ENCODE measurements at places on chromosomes 4 and X.

DNA sequence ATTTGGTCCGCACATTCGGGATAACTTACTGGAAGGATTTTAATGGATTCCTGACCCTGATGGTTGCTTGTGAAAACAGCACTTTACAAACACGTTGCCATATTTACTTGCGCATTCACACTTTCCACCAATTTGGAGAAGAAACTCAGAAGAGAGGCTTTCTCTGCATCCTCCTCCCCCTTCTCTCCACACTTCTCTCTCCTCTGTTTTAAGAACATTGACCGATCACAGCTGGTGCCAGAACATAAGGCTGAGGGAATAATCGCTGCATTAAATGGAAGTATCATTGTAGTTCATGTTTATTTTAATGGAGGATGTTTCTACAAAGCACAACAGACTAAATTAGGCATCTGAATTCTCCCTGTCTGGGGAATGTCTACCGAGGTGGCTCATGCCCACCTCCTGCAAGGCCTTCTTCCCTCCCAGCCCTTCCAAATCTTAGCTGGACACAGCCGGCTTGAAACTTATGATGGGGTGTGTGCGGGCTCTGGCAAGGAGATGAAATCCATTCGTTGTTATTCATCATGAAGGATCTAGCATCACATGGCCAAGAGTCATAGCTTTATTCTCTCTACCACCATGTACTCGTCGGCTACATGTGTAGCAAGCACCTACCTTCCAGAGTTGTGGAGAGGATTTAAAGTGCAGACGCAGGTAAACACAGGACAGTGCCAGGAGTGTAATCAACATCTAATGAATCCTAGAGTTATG lies 204.1 kb downstream of the LDB2 start:
- DNase-seq: no peak

GRCh38 chr4:122826079-122826527 lies 528 bp upstream of the FGF2 start:
- DNase-seq: no peak

- no peak for DNase-seq
Observed at GRCh38 chr4:7559741-7560395, 125.1 kb upstream of the PSAPL1 start.

GRCh38 chr4:10196191-10196590 lies 79.6 kb upstream of the WDR1 start:
- DNase-seq: no peak

DNA sequence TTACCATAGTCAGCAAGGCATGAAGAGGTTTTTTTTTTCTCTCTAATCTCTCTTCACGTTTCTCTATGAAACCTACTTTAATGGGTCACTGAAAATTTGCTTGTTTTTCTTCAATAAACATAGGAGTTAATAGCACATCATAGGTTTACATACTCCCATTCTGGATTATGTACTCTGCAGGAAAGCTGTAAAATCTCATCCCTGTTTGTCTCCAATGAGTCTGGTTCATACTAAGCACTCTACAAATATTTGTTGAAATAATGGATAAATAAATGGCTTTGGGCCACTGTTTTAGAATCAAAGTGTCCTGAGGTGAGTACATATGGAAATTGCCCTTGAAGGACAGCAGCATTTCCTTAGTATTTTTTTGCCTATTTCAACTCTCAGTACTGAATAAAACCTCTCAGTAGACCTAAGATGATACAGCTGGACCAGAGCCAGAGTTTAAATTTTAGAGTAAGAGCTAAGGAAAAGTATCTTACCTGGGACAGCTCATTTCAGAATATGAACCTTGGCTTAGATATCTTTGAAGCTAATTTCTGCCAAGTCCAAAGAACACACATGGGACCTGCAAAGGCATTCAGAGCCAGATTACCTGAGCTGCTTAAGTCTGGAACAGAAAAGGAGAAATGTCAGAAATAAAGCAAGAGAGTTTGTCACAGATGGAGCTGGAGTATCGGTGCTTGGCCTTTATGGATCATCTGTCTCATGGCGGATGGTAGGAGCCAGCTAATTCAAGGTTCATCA lies 34.4 kb downstream of the PF4 start:
- no peak for DNase-seq

DNA sequence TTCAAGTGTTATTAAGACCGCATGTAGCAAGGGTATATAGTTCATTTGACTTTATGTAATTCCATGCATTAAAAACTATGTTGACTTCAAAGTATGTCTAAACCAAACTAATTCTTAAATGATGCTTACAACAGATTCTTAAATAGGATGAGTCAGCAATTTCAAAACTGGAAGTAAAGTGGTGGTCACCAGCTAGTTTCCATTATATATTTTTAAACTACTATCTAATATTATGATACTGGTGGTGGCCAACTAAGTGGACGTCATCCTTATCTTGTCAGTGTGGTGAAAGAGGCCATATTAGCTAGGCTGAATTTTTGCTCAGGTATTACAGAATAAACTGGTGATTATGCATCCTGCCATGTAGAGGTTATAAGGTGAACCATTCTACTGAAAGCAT lies 1.2 kb downstream of the IL15 start:
- no peak for DNase-seq

DNA sequence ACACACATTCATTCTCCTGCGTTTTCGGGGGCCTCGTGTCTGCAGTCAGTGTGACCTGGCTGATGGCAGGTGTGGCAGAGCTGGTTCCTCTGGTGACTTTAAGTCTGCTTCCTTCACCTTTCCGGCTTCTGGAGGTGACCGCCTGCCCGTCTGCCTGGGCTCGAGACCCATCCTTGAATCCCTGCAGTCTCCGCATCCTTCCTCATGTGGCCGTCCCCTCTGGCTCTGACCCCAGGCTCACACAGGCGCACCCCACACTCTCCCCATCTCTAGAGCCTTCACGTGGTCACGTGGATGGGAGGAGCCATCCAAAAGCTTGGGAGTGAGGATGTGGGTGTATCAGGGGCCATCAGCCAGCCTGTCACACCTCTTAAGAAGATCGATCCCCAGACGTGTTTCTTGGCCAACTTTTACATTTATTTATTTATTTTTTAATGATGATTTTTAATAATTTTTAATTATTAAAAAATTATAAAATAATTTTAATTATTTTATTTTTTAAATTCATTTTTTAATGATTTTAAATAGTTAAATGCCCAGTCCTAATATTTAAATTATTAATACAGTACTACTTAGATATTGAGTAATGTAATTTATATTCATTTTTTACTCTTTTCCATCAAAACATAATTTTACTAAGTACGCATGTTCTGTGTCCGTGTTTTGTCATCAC lies 20.9 kb downstream of the RGS12 start:
- DNase-seq: no peak

DNA sequence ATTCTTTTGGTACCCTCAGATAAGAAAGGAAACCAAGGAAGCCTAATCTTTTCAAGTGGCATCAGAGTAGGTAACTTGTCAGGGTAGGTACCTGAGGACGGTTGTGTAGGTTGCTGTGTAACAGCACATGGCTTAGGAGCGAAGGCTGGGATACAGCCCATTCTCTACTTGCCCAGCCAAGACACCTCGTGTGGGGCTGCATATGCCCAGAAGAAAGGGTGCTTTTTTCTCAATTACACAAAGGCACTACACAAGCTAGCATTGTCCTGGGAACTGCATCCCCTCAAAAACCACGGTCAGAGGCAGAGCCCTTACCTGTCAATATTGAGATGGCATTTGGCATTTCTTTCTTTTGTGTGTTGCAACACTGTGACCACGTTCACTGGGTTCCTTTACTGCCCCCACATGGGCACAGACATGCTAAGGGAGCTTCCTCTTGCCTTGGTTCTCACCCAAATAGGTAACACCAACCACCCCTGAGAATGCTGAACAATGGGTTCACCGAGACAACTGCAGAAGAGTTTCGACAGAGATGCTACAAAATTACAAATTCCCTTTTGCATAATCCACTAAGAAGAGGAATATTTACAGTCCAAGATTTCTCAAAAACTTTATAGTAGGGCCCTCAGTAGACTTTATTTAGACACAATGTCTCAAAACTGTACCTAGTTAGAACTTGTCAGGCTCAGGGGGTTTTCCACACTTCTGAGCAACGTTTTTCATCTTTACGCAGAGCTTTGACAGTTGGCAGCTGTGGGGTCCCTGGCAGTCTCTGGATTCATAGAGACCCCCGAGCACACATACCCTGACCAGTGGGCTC lies 35.8 kb upstream of the TNIP3 start:
- DNase-seq: no peak

- DNase-seq: no peak
Observed at GRCh38 chrX:2954541-2954940, 25.4 kb upstream of the ARSD start.

GRCh38 chrX:14267216-14267615 lies 237.5 kb upstream of the GEMIN8 start:
- DNase-seq: no peak

DNA sequence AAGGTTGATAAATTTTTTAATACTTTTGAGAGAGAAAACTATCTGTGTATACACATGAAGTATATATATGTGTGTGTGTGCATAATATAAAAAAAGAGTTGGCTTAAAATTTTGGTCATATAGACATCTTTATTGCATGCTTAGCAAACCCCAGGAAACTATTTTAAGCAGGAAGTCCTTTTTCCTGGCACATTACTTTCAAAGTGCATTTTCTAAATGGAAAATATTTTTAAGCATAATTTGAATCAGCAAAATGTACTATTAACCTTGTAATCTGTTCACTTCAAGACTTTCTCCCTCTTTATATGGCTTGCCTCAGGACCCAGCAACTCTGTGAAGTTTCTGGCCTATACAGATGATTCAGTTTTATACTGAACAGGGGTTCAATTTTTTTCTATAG lies 106.3 kb downstream of the CDS1 start:
- no peak for DNase-seq

DNA sequence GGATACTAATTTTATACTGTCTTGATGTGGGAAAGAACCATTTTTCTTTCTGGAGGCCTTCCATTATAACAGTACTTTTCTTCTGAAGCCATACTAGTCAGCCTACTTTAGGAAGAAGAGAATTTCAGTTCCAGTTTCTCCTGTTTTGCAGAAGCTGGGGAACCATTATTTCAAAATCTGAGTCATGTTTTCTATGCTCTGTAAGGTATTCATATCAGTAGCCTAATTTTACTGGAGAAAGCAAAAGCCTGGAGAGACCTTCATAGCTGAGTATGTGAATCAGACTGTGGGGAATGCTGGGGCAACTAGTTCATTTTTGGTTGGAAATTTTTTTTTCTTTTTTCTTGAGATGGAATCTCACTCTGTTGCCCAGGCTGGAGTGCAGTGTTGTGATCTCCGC lies 22.4 kb downstream of the AFF1 start:
- no peak for DNase-seq

DNA sequence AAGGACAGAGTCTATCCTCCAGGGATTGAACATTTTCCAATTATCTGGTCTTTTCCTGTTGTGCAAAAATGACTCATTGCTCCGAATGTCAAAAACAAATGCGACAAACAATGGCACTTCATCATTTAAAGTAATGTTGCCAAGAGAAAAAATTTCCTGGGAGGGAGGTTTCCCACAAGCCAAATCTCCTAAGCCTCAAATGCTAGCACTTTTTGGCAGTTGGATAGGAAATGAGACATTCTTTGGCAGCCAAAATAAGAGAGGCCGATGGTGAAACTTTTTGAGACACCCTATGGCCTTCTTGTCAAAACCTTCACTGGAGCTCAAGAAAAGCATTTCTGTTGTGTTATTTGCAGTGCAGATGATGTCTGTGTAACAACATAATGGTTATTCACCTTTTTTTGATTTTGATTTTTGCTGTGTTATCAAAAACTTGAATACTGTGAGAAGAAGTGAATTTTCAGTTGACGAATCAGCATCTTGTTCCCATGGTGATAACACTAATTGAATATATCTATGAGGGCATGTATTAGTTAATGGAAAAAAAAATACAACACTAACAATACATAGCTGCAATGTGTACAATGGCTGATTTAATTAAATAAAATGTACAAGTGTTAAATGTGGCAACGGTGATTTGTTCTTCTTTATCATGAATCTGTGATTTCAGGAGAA lies 333.8 kb downstream of the ANK2 start:
- DNase-seq: no peak

DNA sequence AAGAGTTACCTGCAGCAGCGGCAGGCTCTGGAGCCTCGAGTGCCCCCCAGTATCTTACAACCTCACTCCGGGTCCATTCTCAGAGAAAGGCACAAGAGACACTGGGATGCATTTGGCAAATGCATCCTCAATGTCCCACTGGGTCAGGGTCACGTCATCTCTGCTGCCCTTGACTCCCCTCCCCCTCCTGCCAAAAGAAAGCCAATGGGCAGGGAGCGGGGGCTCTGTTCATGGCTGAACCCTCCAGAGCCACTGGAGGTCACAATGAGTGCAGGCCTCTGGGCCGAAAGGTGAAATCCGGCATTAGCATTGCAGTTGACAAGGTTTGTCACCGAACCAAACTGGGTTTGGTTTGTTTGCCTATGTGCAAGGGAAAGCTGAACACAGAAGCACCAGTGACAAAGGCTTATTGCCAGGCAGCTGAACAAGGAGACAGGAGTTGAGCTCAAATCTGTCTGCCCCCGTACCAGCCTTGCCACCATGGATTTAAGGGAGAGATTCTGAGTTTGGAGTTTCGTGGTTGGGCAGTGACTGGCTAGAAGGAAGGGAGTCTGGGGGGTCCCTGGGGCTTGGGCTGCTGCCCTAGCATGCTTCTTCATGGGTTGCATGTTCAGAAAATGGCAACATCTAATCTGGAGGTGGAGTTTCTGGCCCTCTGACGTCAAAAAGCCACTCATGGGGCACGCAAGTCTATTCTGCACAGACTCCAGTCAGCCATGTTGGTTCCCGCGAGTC lies 64.3 kb downstream of the HTRA3 start:
- no peak for DNase-seq

DNA sequence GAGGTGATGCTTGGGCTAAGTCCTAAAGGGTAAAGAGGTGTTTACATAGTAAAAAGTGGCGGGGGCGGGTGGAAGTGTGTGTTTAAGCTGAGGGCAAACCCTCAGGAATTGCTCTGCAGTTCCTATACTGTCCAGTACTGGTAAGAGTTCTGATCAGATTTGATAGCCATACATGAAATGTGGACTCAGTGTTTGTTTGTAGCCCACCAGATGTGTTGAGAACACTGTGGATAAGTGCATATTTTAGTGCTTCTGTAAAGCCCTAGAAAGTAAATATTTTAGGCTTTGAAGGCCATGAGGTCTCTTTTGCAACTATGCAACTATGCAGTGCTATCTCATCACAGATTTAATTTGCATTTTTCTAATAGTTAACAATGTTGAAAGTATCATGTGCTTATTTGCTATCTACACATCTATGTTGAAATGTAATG lies 80.7 kb upstream of the EOLA2 start:
- no peak for DNase-seq

DNA sequence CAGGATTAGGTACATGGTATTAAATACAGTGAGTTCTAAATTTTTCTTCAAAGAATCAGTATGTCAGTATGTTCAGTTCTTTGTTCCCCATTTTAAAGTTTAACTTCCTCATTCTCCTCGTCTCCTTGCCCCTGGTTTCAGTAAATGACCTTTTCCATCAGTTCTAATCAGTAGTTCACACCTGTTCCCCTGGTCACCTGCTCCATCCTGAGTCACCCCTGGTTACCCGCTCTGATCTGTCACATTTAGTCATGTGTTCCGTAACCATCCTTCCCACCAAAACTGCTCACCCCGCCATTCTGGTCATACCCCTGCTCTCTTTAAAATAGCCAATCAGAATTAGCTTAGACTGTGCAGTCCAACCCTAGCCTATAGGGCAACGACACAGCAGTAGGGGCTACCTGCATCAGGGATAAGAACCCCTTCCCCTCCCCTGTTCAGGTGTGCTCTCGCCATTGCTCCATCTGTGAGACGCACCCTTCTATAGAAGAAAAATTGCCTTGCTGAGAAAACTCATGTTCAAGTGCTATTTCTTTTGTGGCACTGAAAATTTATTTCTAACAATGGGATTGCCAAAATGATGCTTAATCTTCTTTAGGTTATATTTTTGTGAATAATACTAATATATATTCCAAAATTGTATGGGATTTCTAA lies 181.3 kb downstream of the OR13H1 start:
- no peak for DNase-seq

GRCh38 chrX:45622538-45622937 lies 421.9 kb upstream of the DIPK2B start:
- DNase-seq: no peak
